Karpas-422 (cell line): ENCODE measurements at places on chromosomes 1 and 21. TPM values are rescaled to one million over a fixed set of nuclear protein-coding genes. Genes with fewer than 3 reads are reported as not detected.

- no peak for DNase-seq
Measured at GRCh38 chr1:10675813-10676212, 120.6 kb downstream of the CASZ1 start.

- DNase-seq: no peak
Measured at GRCh38 chr1:82718719-82719419, 918.1 kb downstream of the ADGRL2 start.

- DNase-seq: no peak
Measured at GRCh38 chr1:12453400-12454343, 164.3 kb downstream of the DHRS3 start.

- no peak for DNase-seq
Measured at GRCh38 chr1:106688446-106688845, 368.0 kb upstream of the PRMT6 start.

PADI3 gene
- not detected in 2 replicates for total RNA-seq

DENND2C gene
- 0.11 and 0.60 TPM in 2 replicates for total RNA-seq

DNA sequence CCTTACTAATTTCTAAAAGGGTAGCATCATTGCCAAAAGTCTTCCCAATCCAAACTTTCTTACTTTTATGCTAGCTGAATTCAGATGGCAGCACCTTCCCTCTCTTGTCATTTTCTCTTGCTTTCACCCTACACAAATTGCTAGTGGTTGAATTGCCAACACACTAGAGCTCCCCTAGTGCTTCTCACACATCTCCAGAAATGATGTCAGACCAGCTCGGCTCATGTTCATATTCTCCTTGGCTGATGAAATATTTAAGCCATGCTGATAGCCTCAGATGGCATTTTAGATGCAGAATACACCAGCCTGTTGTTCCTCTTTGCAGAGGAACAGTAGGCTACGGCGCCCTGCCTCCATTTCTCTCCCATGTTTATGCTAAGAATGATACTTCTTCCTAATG lies 256.9 kb downstream of the PTBP2 start:
- no peak for DNase-seq

- DNase-seq: no peak
Measured at GRCh38 chr1:56394298-56394697, 185.1 kb downstream of the PLPP3 start.

DNA sequence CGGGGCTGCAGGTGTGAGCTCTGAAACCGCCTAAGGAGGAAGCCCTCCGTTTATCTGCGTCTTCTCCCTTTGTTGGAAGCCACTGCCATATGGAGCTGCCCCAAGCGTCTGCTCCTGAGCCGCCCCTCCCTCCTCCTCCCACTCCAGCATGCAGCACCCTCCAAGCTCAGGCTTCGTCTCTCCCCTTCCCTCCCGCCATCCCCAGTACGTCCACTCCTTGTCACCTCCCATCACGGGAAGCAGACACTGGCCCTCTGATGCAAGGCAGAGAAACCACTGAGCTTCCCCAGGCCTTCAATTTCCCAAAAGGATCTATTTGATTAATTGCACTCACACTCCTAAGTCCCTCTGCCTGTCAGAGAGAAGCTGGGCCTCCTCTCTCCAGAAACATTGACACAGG lies 52.5 kb downstream of the NFASC start:
- DNase-seq: no peak
